Uterus (tissue), 4 donors: ENCODE measurements at places on chromosomes 1 and 21. TPM values are rescaled to one million over a fixed set of nuclear protein-coding genes. Genes with fewer than 3 reads are reported as not detected.

- H3K4me1 ChIP-seq: no peaks in the 10 kb centered on the region
- no peaks in the 10 kb centered on the region for H3K36me3 ChIP-seq
- DNase-seq: no peak
- H3K27me3 ChIP-seq: no peaks in the 10 kb centered on the region
- no peak overlapping the region for H3K4me3 ChIP-seq
- no peak overlapping the region for H3K27ac ChIP-seq
Measured at GRCh38 chr1:84253036-84253435, 48.5 kb upstream of the SAMD13 start.

DNA sequence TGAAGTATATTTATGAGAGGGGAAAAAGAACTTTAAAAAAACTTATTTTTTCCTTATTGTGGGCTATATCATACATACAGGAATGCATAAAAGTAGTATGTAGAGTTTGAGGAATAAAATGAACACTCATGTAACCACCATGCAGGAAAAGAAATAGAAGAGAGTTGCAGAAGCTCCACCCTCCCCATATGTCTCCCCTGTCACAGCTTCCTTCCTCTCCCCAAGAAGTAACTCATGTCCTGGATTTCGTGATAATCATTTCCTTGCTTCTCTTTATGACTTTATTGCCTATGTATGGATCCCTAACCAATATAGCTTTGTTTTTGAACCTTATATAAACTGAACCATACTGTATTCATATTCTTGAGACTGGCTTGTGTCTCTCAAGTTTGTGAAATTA, 126.4 kb downstream of the ZZZ3 start:
- no peaks in the 10 kb centered on the region for H3K27me3 ChIP-seq
- no peak overlapping the region for H3K27ac ChIP-seq
- H3K4me3 ChIP-seq: no peak overlapping the region
- no peaks in the 10 kb centered on the region for H3K36me3 ChIP-seq
- DNase-seq: no peak
- H3K4me1 ChIP-seq: no peaks in the 10 kb centered on the region

DNA sequence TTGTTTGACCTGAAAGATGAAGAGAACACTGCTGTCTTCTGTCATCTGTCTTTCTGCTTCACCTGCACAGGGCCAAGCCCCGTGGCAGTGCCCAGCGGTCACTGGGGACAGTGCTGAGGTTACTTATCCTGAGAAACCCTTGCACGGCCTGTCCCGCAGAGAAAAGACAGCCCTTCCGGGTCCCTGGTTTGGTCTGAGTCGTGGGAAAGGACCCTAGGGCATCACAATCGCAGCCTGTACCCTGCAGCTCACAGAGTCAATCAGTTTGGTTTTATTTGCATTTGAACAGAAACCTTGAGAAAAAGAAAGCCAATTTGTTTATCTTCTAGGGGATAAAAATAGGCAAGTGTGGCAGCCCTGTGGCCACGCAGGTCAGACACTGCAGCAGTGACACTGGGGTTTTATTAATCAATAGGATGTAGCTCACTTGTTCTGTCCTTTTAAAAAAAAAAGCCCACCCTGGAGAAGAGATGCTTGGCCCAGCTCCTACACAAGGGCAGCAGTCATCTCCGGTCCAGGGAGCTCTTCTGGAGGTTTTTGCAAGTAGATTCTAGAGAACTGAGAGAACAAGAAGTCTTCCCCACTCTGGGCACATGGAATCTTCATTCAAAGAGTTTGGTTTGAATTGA, 120.0 kb downstream of the PEX14 start:
- no peaks in the 10 kb centered on the region for H3K36me3 ChIP-seq
- H3K27ac ChIP-seq: no peak overlapping the region
- H3K4me3 ChIP-seq: no peak overlapping the region
- no peak for DNase-seq

The DCDC2B gene
- total RNA-seq: not detected

GRCh38 chr1:150808846-150809245, 786 bp upstream of the CTSK start:
- H3K4me1 ChIP-seq: no peaks in the 10 kb centered on the region
- H3K4me3 ChIP-seq: peak overlapping the region; percentile 28
- no peaks in the 10 kb centered on the region for H3K27me3 ChIP-seq
- no peak for DNase-seq
- H3K36me3 ChIP-seq: no peaks in the 10 kb centered on the region

The UCHL5 gene
- total RNA-seq: 26.8 TPM

GRCh38 chr21:42047821-42048613, 23.1 kb upstream of the UMODL1 start:
- no peaks in the 10 kb centered on the region for H3K27me3 ChIP-seq
- no peaks in the 10 kb centered on the region for H3K36me3 ChIP-seq
- H3K4me1 ChIP-seq: no peaks in the 10 kb centered on the region
- peak overlapping the region; percentile 18 for H3K27ac ChIP-seq
- no peak overlapping the region for H3K4me3 ChIP-seq

DNA sequence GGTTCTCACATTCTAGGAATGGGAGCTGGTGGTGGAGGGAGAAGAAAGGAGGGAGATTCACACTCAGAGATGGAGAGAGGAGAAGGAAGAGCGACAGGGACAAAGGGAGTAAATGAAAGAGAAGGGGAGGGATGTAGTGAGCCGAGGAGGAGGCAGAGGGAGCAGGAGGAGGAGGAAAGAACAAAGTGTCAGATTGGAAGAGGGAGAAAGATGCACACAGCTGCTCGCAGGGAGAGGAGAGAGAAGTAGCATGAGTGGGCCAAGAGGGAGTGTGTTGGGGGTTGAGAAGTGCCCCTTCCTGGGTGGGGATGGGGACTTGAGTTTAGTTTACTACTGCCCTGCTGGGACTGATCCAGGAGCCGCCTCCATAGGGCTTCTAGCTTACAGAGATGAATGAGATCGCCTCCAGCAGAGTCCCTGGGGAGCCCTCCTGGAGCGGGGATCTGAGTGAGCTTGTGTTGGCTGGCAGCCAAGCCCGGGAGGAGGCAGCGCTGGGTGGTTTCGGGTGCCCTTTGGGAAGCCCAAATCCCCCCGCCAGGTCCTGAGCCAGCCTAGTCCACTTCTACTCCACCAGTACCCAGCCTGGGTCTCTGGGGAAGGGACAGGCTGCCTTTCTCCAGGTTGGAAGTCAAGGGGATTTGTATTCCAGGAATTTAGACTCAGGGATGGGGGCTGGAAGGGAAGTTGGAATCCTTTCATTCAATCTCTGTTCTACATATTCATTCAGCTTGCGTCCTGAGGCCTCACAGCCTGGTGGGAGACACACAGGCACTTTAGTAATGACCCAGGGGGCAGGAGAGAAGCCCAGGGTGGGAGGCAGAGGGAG, 20.9 kb downstream of the PTPRU start:
- no peak overlapping the region for H3K4me3 ChIP-seq
- no peaks in the 10 kb centered on the region for H3K36me3 ChIP-seq
- no peak overlapping the region for H3K27ac ChIP-seq
- DNase-seq: peak; percentile 26
- H3K27me3 ChIP-seq: no peaks in the 10 kb centered on the region
- H3K4me1 ChIP-seq: no peaks in the 10 kb centered on the region

DNA sequence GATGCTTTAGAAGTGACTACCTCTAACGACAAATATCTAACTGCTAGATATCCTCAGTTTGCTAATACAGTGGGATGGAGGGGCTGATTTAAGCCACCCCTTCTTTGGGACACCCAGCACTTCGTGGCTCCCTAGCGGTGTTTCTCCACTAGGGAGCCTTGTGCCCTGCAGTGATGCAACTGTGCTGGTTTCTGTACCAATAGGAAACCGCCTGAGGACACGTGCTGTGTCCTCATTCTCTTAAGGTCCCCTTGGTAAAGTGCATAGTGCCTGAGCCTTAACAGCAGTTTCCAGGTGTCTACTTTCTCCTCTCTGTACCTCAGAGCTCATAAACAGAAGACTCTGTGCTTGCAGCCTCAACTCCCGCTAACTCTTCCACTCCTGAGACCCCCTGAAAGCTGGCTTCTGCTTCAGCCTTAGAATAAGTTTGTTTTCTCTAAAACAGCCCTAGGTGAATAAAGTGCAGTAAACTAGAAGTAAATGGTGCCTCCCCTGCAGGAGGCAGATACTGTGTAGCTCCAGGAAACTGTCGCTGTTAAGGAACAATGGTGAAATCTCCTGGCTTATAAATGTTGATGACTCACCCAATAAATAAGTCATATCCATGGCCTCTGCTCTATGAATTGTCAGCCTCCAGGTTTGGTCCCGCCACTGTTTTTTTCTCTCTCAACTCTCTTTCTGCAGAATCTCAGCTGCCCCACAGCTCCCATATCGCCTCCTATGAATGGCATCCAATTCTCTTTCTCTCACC, 130.4 kb downstream of the AK5 start:
- H3K27me3 ChIP-seq: no peaks in the 10 kb centered on the region
- no peak overlapping the region for H3K27ac ChIP-seq
- H3K36me3 ChIP-seq: no peaks in the 10 kb centered on the region
- no peaks in the 10 kb centered on the region for H3K4me1 ChIP-seq

The DTL gene
- not detected for total RNA-seq

DNA sequence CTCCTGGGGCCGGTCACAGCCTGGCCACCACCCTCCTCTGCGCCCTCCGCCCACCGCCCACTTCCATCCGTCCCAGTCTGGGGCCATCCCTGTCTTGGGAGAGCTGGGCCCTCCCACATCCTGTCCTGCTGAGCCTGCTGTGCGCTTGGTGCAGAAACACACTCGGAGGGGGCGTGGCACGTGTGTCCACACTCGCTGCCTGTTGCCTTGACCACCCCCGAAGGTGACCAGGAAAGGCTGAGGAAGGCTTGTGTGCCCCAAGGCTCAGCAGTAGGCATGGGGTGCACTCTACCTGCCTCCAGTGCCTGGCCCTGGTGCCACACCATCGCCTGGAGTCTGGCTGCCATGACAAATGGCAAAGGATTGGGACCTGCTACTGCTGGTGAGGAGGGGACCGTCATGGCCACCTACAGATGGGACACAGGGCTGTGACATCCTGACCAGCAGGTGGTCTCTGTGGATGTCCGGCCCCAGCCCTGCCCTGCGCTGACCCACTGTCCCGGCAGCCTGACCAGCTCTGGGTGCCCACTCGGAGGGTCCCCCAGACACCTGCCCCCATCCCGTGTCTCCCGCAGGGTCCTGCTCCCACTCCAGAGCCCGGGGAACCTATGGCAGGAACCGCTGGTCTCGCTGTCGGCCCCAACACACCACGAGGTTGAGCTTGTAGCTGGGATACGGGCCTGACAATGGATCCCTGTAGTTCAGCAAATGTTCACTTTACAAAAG, 23.2 kb upstream of the PTTG1IP start:
- H3K36me3 ChIP-seq: no peaks in the 10 kb centered on the region
- DNase-seq: no peak
- no peaks in the 10 kb centered on the region for H3K27me3 ChIP-seq

DNA sequence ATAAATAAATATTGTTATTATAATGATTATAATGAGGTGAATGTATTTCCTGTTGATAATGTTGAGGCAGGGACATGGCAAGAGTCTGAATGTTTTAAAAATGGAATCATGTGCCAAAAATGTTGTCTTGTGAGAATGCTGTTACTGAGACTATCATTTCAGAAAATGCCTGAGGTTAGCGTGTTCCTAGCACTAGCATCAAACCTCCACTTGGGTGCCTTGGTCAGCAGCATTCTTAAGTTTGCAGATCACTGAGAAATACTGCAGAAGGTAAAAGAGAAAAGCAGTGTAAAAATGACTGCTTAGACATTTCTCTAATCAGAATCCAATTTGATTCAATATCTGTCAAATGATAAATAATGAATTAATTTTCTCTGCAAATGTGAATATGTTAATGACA, 50.8 kb downstream of the OLFM3 start:
- H3K4me3 ChIP-seq: no peak overlapping the region
- H3K4me1 ChIP-seq: no peaks in the 10 kb centered on the region
- H3K27me3 ChIP-seq: no peaks in the 10 kb centered on the region

GRCh38 chr1:147890177-147890790, 12.3 kb upstream of the GJA8 start:
- H3K4me1 ChIP-seq: no peaks in the 10 kb centered on the region
- H3K27me3 ChIP-seq: no peaks in the 10 kb centered on the region
- no peak overlapping the region for H3K27ac ChIP-seq
